ENCODE measurements at places on chromosomes 6 and 20. TPM values are rescaled to one million over a fixed set of nuclear protein-coding genes. Genes with fewer than 3 reads are reported as not detected.

- no peak for DNase-seq
Observed at GRCh38 chr6:131391116-131391515, 181.9 kb upstream of the ARG1 start.

GRCh38 chr20:51360451-51361201, 181.9 kb downstream of the NFATC2 start:
- no peak for DNase-seq

DNA sequence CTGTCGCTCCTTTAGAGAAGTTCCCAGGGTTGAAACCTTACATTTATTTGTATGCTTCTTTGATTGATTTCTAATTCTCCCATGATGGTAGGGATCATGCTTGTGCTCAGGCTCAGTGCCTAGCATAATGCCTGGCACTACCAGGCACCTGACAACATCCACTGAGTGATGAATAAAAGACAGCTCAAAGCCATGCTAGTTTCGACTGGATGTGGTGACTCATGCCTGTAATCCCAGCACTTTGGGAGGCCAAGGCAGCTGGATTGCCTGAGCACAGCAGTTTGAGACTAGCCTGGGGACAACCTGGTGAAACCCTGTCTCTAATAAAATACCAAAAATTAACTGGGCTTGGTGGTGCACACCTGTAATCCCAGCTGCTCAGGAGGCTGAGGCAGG, 11.6 kb upstream of the CD164 start:
- DNase-seq, result no peak

DNA sequence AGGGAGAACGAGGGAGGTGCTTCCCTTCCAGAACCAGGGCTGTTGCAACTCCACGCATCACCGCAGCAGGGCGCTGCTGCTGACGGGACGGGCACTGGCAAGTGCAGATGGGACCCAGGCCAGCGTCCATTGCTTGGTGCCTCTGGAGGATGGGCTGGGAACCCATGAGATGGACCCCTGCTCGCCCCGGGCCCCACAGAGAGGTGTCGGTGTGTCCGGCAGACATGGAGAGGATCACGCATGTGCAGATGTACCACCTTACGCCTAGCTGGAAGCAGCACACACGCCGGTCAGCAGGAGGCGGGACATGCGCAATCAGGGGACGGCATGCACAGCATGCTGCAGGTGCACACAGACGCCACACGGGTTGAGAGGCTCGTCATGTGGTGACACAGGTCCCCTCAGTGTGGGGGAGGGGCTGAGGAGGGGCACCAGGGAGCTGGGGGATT, 5.7 kb downstream of the CABLES2 start:
- DNase-seq, result no peak

DNA sequence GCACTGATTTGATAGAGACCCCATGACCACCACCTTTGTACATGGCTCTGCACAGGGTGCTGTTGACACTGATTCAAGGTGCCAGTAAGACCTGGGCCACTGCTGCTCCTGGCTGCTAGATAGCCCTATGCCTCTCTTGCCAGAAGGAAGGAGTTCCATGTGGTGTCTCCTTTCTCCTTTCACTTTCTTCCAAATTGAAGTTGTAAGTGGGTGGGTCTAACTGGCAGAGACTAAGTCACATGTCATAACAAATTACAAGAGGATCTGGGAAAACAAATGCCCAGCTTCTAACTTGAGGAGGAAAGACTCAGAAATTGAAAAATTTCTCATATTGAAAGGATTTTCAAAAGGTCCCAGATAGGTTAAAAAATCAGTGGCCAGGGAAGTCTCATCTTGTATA, 116.8 kb downstream of the TFAP2B start:
- DNase-seq, result no peak

DNA sequence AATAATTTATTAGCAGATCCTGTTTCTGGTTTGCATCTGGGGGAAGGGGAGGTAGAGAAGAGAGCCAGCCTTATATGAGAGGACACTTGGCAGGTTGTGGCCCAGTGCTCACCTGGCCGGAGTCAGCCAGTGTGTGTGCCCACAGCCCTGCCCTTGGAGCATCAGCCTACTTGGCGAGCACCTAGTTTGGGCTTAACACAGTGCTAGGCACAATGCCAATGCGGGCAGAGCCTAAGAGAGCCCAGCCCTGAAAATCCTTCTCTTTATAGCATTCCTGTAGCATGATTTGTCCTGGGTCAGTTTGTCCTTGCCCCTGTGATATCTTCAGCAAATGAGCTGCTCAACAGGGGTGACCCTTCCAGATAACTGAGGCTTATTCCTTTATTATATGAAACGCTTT, 73.0 kb downstream of the SLX4IP start:
- DNase-seq, result no peak

GRCh38 chr6:131789219-131789618, 18.6 kb upstream of the ENPP1 start:
- no peak for DNase-seq

DNA sequence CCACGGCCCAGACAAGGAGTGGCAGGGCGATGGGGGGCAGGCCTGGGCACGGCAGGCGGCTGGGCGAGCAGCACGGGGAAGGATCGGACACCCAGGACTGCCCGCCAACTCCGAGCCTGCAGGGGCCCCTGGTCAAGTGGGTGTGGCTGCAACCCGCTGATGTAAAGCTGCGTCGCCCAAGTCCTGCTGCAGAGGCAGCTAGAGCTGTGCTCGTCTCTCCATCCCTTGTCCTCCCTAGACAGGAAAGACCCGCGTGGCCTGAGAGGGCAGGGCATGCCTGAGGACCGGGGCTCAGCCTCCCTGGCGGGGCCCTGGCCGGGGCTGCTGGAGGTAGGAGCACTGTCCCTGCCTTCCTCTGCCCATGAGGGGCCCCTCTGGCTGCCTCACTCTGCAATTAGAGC, 281.2 kb downstream of the CDH4 start:
- DNase-seq, result no peak

- DNase-seq, result no peak
Observed at GRCh38 chr20:15302075-15302474, 964.7 kb upstream of the FLRT3 start.

GRCh38 chr6:112065426-112065986, 11.6 kb downstream of the CCN6 start:
- no peak for DNase-seq

DNA sequence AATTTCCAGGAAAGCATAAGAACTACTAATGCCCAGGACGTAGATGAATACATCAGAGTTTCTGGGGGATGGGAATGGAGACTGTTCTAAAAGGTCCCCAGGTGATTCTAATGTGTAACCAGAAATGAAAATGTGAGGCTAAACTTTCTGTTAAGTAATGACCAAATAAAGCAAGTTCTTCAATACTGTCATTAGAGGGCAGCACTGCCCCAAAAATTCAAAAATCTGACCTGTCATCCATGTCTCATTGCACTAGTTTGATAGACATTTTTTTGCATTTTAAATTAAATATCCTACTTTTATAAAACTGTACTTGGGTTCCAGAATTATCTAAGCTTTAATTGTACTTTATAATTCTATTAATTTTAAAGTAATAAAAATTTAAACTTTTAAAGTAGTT, 94.9 kb downstream of the RFX6 start:
- DNase-seq, result no peak

- DNase-seq, result peak; percentile 95
Observed at GRCh38 chr6:105992315-105992961, 93.7 kb upstream of the PRDM1 start.

DNA sequence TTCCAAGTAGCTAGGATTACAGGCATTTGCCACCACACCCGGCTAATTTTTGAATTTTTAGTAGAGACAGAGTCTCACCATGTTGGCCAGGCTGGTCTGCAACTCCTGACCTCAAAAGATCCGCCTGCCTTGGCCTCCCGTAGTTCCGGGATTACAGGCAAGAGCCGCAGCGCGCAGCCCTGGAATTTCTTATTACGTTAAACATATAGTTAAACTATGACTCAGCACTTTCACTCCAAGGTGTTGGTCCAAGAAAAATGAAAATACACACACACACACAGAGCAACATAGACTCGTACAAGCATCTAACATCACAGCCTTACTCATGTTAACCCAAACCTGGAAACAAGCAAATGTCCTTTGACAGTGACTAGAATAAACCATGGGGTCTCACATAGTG, 663.9 kb downstream of the PRKN start:
- no peak for DNase-seq

- DNase-seq, result no peak
Observed at GRCh38 chr6:333379-334002, 41.2 kb downstream of the DUSP22 start.

GRCh38 chr20:48215536-48215935, 430.3 kb upstream of the SULF2 start:
- DNase-seq, result no peak

DNA sequence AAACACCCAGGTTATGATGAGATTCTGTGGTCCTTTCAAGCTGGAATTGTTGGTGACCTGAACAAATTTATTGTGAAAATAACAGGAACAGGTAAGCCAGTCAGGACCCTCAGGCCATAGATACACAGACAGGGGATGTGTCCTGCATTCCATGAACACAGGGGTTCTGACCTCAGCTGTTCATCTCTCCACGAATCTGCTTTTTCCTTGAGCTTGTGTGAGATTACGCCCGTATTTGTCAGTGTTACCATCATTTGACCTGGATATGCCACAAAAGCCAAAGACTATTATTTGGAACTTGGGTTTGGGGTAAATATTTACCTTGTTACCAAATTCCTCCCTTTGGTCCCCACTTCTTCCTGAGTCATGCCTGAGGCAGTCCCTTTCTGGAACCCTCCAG, 288.9 kb downstream of the PREX1 start:
- no peak for DNase-seq

DNA sequence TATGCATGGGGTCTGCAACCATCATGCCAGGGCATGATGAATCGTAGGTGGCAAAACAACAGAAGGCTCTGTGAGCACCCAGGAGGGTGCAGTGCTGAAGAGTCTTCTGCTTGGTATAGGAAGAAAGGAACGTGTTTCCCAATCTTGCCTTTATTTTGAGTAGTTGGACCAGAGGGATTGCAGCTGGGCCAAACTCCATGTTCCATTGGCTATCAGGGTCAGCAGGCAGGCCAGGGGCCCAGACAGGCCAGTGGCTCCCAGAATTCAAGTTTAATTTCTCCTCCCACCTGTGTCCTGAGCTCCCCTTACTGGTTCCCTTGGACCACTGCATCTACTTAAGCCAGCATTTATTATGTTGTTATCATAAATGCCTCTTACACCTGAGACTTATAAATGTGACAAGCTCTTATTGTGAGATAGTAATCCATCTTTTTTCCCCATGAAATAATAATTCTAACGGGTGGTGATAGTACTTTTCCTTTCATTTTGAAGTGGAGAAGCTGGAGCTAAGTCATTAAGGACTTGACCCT, 918 bp upstream of the TRIM38 start:
- DNase-seq, result no peak

GRCh38 chr6:142870787-142871415, 74.1 kb downstream of the HIVEP2 start:
- no peak for DNase-seq

DNA sequence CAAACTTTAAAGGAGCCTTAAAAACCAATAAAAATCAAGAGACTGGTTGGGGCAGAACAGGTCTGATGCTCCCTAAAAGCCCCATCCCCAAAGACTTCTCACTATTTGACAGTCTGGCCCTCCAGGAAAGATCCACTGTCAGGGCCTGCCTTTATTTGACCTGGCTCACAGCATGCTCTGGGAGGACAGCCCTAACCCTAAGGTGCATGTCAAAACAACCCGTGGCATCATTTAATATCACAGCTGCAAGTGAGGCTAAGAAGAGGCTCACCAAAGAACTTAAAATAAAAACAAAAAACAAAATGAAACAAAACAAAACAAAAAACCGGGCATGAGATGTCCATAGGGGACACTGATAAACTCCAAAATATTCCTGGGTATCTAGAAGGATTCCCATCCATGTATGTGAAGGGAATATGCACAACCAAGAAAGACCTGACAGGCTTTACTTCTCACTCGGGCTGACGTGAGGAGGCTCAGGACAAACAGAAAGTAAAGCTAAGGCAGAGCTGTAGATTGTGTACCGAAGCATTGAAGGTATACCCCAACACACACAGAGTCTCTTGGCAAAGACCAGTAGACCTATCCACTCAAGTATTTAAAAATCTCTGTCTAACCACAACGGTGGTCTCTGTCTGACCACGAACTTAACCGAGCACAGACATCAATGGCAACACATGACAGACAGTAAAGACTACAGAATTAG, 57.3 kb downstream of the AHI1 start:
- no peak for DNase-seq

GRCh38 chr6:53287336-53288225, 61.2 kb downstream of the ELOVL5 start:
- no peak for DNase-seq

GRCh38 chr20:61727761-61728160, 337.9 kb downstream of the TAF4 start:
- no peak for DNase-seq

GRCh38 chr6:125994670-125995488, 8.5 kb downstream of the TRMT11 start:
- DNase-seq, result no peak

DNA sequence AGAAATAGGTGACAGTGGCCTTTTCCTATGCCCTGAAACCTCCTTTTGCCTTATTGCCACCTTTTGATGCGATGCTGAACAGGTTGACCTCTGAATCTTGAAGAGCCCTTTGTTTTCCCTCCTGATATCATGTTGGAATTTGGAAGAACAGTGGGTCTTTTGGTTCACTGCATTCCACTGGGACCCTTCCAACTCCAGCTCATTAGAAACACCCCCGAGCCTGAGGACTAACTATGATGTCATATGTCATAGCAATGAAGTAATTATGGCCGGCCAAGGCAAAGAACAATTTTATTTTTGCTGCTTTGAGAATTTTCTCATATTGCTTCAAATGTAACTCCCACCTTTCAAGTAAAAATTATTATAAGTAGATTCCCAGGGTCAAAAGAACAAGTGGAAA, 353.4 kb upstream of the JAG1 start:
- no peak for DNase-seq

- DNase-seq, result no peak
Observed at GRCh38 chr6:145815309-145816274, 997 bp upstream of the FBXO30 start.

GRCh38 chr6:163793011-163793983, 378.8 kb downstream of the QKI start:
- no peak for DNase-seq

DNA sequence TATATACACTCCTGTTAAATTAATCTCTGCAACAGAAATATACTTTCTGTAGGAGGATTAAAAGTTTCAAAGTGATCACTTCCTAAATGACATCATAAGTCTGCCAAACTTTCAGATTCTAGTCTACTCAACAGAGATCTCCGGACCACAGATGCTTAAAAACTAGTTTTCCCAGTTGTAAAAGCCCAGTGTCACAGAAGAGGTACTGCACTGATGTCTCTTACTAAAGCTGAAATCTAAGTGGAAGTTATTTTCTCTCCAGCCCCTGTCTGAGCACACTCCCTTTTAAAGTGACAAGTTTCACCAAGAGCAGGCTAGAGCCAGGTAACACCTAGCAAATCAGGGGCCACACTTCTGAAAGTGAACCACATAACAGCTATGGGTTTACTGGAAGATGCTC, 71.6 kb upstream of the DST start:
- DNase-seq, result no peak

CRYBG1 gene
- 37.3 TPM for total RNA-seq

ABHD16B gene
- total RNA-seq, result not detected

TMEM217 gene
- 2.0 TPM for total RNA-seq

DDX43 gene
- 1.3 TPM for total RNA-seq

GPR6 gene
- not detected for total RNA-seq

ZSCAN16 gene
- 8.6 TPM for total RNA-seq

TEAD3 gene
- 0.19 TPM for total RNA-seq

NDRG3 gene
- total RNA-seq, result 35.5 TPM

CALHM6 gene
- 26.7 TPM for total RNA-seq

TPMT gene
- 5.3 TPM for total RNA-seq

NDUFAF5 gene
- total RNA-seq, result 37.4 TPM

MAS1 gene
- not detected for total RNA-seq

LPA gene
- total RNA-seq, result not detected

PHIP gene
- 33.2 TPM for total RNA-seq

SCGN gene
- total RNA-seq, result not detected
